ENCODE measurements at places on chromosomes 2 and 18.

- DNase-seq, result no peak
Measured at GRCh38 chr2:120849278-120849677, 113.6 kb downstream of the GLI2 start.

DNA sequence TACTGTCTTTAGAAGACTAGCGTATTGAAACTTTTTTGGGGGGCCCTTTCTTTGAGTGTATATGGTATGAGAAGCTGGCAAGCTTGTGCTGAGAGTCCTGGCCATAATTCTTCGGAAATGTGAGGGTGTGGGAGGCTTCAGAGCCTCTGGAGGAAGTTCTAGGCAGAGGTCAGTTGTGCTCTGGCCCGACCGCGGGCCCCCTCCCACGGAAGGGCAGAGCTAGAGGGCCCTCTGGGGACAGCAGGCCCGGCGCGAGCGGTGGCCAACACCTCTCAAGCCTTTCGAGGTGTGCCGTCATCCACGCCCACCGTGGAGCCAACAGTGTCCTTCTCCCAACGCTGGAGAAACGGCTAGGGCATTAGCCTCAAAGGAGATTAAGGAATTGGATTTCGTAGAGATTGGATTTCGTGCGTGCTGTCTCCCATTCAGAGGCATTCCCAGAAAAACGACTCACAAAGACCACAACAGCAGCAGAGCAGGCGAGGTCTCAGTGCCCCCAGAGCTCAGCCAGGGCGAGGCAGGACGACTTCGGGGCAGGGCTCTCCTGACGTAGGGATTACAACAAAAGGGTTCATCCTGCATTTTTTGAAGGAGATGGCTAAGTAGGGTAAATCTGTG, 2.2 kb upstream of the MTCL1 start:
- no peak for DNase-seq

GRCh38 chr18:58213440-58213839, 169.4 kb downstream of the NEDD4L start:
- no peak for DNase-seq

- DNase-seq, result no peak
Measured at GRCh38 chr2:203418271-203418670, 90.1 kb downstream of the ABI2 start.

- peak; percentile 74 for DNase-seq
Measured at GRCh38 chr2:64675860-64676259, 22.1 kb upstream of the SERTAD2 start.

DNA sequence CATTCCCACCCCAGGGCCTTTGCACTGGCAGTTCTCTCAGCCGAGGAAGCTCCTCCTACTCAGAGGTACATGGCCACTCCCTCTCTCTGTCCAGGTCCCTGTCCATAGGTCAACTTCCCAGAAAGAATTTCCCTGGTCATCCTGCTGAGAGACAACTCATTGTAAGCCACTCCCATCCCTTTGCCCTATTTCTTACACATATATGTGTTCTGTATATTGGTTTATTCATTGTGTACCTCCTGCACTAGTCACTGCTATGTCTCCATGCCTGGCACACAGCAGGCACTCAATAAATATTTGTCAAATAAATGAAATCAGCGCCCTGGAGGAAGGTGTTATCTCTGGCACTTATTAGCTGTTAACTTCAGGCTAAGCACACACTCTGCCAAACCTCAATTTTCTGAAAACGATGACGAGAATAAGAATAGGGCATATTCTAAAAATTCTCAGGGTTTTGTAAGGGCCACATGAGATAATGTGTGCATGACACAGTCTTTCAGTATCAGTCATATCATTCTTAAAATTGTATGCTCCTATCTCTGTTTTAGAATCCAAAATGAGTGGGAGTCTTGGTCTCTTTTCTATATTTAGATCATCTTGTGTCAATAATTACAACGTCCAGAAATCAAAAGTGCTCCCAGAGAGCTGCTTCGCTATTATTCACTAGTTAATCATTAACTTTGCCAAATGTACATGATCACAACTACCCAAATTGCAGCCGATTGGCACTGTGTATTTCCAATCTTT, 198.0 kb downstream of the ALK start:
- DNase-seq, result no peak

DNA sequence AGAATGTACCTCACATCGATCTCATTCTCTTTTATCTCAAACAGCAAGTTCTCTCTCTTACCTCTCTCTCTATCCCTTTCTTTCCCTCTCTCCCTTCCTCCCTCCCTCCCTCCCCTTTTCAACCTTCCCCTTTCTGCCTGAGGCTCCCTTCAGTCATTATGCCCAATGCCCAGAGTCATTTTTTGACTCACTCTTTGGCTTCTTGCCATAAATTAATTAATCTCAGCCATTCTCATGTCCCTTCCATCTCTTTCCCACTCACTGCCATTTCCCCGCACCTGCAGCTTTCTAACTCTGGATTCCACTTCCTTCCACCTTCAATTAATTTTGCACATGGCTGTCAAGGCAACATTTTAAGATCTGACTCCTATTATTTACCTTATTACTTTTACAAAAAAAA, 60.1 kb downstream of the EVA1A start:
- no peak for DNase-seq

DNA sequence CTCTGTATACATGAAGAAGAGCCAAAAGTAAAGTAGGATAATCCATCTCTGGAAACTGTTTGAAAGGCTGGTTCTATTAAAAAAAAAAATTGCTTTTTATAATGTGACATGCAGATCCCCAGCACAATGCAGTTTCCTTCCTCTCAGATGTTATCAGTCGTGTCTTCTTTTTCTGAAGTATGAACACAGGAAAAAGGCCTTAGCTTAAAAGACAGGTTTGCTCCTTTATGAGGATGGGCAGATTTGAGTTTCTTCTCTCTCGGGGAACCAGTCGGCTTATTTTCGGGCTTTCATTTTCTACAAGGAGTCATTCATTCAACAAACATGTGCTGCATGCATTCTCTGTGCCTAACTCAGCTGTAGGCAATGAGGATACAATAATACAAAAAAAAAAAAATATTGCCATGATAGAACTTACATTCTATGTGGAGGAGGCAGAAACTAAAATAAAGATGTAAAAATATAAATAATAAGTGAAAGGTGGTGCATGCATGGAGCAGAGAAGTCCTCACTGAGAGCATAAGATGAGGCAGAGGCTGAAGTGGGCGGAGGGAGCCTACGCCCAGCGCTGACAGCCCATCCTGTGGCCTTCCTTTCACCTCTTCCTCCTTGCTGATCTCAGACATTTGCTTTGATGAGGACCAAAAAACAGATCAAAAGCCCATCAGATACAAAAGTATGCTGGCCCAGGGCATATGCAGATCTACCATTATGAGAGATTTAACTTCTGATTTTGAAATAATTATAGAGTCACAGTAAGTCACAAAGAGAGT, at the start of gene CD226:
Gene CD226, minus strand, starts transcription at position 513 of the 773 bp plus-strand sequence. Its CDS starts 467 bp downstream, at position 46.
- no peak for DNase-seq

DNA sequence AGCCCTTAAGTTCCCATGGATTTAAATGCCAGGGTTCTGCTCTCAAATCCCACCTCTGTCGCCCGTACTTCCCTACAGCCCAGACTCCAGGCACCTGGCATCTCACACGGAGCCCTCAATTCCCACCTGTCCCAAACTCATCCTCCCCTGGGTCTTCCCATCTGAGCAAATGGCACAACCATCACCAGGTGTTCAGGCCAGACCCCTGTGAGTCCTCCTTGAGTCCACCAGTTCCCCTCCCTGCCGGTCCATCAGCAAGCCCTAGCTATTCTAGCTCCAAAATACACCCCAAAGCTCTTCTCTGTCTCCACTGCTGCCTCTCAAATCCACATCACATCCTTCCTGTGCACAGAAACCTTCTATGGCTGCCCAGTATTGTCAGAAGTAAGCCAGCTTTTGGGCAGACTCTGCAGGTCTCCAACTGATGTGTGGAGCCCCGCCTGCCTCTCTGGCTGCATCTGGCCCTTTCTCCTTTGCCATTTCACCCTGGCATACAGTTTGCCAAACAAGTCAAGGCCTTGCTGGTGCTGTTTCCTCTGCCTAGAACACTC, 67.7 kb downstream of the DNMT3A start:
- DNase-seq, result no peak

GRCh38 chr18:32454593-32454992, 16.1 kb downstream of the GAREM1 start:
- no peak for DNase-seq

DNA sequence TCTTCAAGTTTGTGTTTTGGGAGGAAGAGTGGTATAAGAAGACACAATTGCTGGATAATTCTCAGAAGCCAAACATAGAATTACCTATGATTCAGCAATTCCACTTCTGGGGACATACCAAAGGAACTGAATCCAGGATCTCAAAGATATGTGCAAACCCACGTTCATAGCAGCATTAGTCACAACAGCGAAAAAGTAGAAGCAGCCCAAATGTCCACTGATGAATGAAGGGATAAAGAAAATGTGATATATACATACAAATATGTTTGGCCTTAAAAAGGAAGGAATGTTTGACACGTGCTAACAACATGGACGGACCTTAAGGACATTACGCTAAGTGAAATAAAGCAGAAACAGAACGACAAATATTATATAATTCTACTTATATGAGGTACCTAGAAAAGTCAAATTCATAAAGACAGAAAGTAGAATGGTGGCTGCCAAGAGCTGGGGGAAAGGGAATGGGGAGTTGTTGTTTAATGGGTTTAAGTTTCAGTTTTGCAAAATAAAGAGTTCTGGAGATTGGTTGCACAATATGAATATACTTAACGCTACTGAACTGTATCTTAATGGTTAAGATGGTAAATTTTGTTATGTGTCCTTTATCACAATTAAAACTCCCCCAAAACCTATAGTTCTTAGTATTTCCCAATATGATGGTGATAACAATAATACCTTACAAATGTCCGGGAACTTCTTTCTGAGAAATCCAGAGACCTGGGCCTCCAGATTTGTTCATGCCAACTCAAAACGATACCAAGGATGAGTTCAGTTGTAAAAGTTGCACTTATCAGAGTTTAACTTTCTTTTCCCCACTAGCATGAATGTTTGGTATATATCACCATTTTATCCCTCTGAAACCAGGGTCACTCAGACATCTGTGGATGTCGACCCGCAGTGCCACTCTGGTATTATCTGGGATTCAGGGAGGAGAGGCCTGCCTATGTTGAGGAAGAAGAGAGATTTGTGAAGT, 33.7 kb upstream of the WIPF1 start:
- DNase-seq, result no peak

GRCh38 chr2:60998628-60999545, 18.6 kb upstream of the PEX13 start:
- no peak for DNase-seq

GRCh38 chr18:26867471-26867870, 2.0 kb upstream of the AQP4 start:
- DNase-seq, result no peak

DNA sequence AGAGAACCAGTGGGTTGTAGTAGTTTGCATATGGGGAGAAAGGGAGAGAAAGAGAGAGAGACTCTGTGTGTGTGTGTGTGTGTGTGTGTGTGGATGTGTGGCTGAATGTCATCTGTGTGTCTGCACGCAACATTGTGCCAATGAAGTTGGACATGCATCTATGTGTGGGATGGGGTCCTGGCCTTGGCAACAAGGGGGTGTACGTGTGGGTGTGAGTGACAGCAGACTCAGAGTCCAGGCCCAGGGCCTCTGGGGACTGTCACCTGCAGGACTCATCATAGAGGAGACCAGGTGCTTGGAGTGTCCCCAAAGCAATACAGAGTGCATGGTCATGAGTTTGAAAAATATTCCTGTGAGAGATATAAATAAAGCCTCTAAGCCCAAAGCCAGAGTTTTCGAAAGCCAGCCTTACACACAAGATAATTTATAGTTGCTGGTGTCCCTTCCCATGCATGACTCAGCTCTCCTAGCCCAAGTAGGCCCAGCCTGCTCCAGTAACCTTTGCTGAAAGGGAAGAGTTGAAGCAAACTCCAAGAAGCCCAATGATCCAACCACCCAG, 59.9 kb downstream of the TNP1 start:
- DNase-seq, result no peak

GRCh38 chr2:206968134-206969086, 29.1 kb downstream of the CPO start:
- no peak for DNase-seq

GRCh38 chr2:229261599-229261998, 9.5 kb downstream of the PID1 start:
- no peak for DNase-seq

DNA sequence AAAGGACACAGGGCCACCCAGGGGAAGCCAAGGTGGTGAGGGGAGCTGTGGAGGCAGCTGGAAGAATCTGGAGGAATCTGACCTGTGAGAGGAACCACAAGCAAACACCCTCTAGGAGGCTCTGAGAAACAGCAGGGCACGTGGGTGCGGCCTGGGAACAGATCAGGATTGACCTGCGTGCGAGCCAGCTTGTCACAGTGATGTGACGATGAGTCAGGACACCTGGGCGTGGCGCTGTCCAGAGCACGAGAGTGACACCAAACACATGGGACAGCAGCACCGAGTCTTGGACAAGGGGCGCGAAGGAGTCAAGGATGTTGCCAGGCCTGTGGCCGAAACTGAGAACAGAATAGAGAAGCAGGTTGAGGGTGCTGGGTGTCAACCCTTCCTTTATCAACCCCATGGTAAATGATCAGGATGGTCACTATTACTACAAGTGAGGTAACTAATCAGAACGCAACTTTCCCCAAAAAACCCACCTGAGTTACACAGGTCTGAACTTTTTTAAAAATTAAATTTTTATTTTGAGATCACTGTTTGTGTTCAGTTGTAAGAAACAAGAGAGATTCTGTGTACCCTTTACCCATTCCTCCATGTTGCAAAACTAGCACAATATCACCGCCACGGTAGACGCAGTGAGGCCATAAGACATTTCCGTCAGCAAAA, 637 bp upstream of the SFT2D3 start:
- DNase-seq, result no peak

- DNase-seq, result no peak
Measured at GRCh38 chr18:48756511-48757226, 194.1 kb downstream of the SMAD7 start.

DNA sequence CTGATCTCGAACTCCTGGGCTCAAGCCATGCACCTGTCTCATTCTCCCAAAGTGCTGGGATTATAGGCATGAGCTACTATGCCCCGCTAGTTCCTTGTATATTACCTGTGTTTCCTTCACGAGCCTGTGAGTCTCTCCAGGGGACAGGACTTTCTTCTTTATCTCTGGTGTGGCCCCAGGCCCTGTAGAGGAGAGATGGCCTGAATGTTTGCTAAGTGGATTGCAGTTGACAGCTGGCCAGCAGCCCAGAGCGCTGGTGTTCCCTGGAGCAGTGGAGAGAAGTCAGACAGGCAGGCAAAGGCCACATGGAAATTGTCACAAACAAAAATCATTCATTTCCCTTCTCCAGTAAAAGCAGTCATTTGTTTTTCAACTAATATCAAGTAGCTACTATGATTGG, 17.9 kb downstream of the LPIN1 start:
- no peak for DNase-seq

DNA sequence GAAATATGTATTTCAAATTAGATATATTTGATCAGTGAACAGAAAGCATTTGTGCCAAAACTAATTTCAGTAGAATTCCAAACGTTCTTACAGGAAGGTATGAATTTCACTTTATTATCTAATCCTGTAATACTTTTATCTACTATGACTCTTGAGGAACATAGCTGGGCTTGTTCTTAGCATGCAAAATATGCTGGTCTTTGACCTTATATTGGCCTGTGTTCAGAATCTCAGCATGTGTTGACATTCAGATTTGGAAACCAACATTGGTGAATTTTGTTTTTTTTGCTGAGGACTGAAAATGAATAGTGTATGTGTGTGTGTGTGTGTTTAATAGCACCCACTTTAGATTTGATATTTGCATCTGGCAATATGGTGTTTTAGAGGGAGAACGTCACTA, 112.2 kb downstream of the MEIS1 start:
- DNase-seq, result no peak

- DNase-seq, result no peak
Measured at GRCh38 chr18:29874519-29875098, 1167.9 kb downstream of the DSC3 start.

GRCh38 chr18:55856229-55856628, 268.2 kb upstream of the TCF4 start:
- no peak for DNase-seq
